Thoracic aorta (tissue), 2 donors: ENCODE measurements at places on chromosomes 3 and 15. TPM values are rescaled to one million over a fixed set of nuclear protein-coding genes. Genes with fewer than 3 reads are reported as not detected.

The ITGA11 gene
- total RNA-seq: 246 TPM

The FEZF2 gene
- total RNA-seq: not detected

The FOXB1 gene
- not detected for total RNA-seq

The TMEM44 gene
- 11.5 TPM for total RNA-seq

The KLHL6 gene
- total RNA-seq: 6.6 TPM

GRCh38 chr3:13325892-13326443 is 94.2 kb downstream of the NUP210 start:
- DNase-seq: no peak

- DNase-seq: no peak
Measured at GRCh38 chr15:82186719-82187406, 75.7 kb downstream of the EFL1 start.

DNA sequence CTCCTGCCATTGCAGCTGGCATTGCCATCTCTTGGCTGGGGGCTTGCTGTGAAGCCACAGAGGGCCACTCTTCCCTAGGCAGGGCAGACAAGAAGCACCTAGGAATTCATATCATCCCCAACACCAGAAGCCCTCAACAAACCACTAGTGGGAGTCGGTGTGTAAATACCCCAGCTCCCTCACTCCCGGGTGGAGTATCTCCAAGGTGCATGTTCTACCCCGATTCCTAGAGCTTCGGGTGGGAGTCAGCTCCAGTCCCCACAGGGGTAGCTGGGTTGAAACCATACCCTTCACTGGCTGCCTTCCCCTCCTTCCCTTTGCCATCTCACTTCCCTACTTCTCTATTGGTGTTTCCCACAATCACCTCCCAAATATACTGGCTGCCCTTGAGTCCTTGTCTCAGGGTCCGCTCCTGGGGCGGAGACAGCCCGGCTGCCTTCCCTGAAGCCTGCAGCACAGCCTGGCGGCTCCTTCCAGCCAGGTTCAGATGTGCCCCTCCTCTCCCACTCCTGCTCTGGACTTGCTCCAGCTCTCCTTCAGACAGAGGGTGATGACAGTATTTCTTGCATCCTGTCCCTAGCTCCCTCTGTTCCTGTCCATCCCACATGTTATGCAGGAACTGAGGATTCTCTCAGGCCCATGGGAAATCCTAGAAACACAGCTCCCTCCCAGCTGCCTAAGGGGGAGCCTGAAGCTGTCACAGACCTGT is 33.3 kb downstream of the FAM3D start:
- DNase-seq: no peak

- DNase-seq: no peak
Measured at GRCh38 chr3:187777331-187777941, 32.2 kb upstream of the BCL6 start.

DNA sequence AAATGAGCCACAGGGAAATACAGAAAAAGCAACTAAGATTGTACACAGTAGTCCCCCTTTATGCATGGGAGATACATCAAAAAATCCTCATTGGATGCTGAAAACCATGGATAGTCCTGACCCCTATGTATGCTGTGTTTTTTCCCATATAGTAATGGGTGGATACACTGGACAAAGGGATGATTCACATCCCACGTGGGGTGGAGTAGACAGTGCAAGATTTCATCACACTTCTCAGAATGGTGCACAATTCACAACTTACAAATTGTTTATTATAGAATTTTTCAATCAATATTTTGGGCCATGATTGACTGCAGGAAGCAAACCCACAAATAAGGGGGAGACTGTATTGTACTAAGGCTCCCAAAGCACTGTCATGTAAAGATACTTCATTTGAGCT is 224.4 kb upstream of the STRIT1 start:
- DNase-seq: no peak

DNA sequence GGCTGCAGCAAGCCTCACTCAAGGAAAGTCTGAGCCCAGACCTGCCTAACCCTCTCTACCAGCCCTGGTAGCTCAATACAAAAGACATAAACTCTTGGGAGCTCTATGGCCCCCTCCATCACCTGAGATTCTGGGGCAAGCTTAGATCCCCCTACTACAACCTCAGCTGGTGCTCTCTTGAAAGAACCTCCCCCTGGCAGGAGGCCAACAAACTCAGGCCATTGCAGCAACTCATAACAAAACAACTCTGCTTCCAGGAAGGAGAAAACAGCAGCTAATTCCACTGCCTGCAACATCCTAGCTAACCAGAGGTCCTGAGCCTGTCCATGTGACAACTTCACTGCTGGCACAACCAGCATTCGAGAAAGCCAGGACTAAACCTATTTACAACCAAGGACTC is 169.2 kb downstream of the ROBO1 start:
- no peak for DNase-seq

GRCh38 chr3:17235310-17235709 is 350.6 kb downstream of the PLCL2 start:
- no peak for DNase-seq

GRCh38 chr3:47425383-47425778 is 44.6 kb downstream of the PTPN23 start:
- no peak for DNase-seq

GRCh38 chr15:55891196-55891595 is 102.2 kb downstream of the NEDD4 start:
- DNase-seq: no peak

GRCh38 chr15:57694279-57694678 is 12.2 kb upstream of the POLR2M start:
- DNase-seq: no peak

- DNase-seq: no peak
Measured at GRCh38 chr15:64975390-64975789, 14.3 kb downstream of the SPG21 start.

- DNase-seq: no peak
Measured at GRCh38 chr3:74469713-74470112, 144.7 kb downstream of the CNTN3 start.

GRCh38 chr3:167940241-167940640 is 155.5 kb downstream of the GOLIM4 start:
- DNase-seq: no peak

DNA sequence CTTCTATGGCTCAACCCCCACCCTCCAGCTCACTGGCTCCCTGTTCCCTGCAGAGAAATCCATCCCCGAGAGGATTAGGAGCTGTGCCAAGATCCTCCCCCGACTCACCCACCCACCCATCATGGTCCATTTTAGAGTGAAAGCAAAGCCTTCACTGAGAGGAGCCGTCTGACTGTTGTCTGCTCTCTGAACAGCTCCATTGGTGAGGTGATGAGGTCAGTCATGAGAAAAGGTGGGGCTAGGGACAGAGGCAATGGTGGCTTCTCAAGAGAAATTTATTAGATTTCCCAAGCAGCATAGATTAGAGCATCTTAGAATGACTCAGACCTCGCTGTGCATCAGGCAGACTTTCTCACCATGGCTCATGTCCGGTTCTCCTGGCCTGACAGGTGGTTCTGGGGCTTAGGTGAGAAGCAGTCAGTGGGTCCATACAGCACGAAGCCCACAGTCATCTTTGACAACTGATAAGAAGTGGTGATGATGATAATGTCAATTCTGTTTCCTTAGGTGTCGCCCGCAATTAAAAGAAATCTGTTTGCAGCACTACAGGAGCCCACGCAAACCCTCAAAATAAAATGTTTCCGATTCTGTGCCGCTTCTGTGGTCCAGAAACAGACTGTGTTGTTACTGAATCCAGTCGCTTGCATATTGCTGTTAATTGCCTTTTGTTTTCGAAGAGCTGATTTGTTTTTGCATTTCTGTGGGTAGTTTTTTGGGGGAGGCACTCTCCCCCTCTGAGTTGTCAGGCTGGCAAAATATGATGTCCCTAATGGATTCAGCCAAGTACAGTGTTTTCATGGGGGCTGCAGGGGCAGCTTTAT is 24.8 kb upstream of the RHO start:
- DNase-seq: no peak

DNA sequence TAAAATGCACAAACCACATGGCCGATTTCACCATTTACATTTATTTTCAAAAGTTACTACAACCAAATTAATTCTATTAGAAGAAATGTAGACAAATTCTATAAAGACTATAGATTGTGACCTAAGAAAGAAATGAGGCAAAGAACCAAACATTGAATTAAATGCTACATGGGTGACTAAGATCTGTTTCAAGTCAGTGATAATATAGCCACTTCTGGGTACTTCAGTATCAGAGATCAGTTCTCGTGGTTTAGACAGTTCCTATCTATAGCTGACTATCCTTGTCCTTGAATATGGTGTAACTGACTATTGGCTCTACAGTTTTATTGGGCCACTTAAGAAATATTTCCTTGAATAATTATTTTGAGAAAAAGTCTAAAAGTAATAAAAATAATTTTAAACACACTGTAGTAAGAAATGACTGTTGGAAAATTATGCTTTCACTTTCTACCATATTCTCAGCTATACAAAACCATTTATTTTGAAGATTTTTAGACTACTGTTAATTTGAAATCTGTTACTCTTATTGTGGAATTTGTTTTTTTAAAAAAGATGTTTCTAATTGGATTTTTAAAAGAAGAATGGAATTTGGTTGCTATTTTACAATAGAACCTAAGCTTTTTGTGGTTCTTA is 14.1 kb downstream of the KCNMB3 start:
- DNase-seq: no peak
